Stimulated activated CD4-positive, alpha-beta T cell treated with anti-CD3 and anti-CD28 coated beads, Interleukin-1b, Interleukin-23, amount 100 ng/mL, for 48 hours (primary cell): ENCODE measurements at places on chromosomes 3 and 15.

GRCh38 chr3:16355828-16356227 is 90.8 kb downstream of the OXNAD1 start:
- DNase-seq, result no peak

- DNase-seq, result no peak
These were observed 23.9 kb upstream of the CTNNB1 start for GRCh38 chr3:41175365-41175764.

GRCh38 chr3:57402675-57403074 is 110.2 kb upstream of the ASB14 start:
- no peak for DNase-seq

- DNase-seq, result no peak
These were observed 6.7 kb upstream of the CCR1 start for GRCh38 chr3:46214751-46215352.

- peak; percentile 18 for DNase-seq
These were observed 777 bp downstream of the RNU5B-1 start for GRCh38 chr15:65305150-65305758.

- DNase-seq, result no peak
These were observed 562.9 kb upstream of the KCNMB2 start for GRCh38 chr3:177973241-177973840.

DNA sequence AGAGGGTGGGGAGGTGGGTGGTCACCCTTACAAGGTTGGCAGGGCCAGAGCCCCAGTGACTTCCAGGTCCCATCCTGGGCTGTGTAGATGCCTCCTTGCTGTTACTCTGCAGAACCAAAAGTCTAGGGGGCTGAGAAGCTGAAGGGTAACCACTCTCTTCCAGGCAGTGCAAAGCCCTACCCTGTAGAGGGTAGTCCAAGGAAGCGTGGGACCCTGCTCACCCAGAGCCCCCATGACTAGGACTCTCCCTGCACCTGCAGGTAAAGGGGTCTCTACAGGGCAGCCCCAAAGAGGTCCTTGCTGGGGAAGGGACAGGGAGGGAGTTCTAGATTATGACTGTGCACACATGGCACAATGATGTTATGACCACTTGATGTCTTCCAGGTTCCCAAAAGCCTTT is 14.2 kb downstream of the GHRL start:
- DNase-seq, result no peak

- DNase-seq, result no peak
These were observed 56.9 kb upstream of the DPH6 start for GRCh38 chr15:35602836-35603235.

DNA sequence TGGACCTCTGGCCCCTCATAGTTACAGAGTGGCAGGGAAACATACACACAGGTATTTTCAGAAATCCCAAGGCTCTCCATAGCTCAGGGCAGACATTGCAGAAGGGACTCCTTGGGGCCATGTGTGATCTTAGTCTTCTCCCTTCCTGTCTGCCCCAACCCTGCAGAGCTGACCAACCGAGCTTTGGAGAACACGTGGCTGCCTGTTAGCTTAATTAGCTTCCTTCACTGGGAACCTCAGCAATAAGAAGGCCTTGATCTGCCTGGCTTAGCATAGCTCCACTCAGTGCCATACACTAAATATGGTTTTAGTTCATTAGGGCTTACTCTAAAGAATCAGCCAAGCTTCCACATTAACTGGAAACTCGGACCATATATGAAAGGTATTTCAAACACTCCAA is 12.3 kb downstream of the LYZL4 start:
- no peak for DNase-seq

- no peak for DNase-seq
These were observed 271.5 kb downstream of the TLE3 start for GRCh38 chr15:69825941-69826818.

- DNase-seq, result no peak
These were observed 239.3 kb downstream of the ALCAM start for GRCh38 chr3:105606016-105606415.

- no peak for DNase-seq
These were observed 208.7 kb upstream of the ROBO1 start for GRCh38 chr3:79976466-79976865.

- no peak for DNase-seq
These were observed 576 bp upstream of the MB21D2 start for GRCh38 chr3:192918275-192918588.

DNA sequence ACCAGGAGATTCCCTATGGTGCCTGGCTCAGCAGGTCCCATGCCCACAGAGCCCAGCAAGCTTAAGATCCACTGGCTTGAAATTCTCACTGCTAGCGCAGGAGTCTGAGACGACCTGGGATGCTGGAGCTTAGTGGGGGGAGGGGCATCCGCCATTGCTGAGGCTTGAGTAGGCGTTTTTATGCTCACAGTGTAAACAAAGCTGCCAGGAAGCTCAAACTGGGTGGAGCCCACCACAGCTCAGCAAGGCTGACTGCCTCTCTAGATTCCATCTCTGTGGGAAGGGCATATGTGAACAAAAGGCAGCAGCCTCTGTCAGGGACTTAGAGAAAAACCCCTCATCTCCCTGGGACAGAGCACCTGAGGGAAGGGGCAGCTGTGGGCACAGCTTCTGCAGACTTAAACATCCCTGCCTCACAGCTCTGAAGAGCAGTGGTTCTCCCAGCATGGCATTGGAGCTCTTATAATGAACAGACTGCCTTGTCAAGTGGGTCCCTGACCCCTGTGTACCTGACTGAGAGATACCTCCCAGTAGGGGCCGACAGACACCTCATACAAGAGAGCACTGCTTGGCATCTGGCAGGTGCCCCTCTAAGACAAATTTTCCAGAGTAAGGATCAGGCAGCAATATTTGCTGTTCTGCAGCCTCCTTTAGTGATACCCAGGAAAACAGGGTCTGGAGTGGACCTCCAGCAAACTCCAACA is 231.5 kb upstream of the SETMAR start:
- no peak for DNase-seq
